ELR (cell line): ENCODE measurements at places on chromosomes 3 and 15.

- peak; percentile 19 for DNase-seq
Observed at GRCh38 chr15:83449937-83450506, 2.9 kb downstream of the SH3GL3 start.

DNA sequence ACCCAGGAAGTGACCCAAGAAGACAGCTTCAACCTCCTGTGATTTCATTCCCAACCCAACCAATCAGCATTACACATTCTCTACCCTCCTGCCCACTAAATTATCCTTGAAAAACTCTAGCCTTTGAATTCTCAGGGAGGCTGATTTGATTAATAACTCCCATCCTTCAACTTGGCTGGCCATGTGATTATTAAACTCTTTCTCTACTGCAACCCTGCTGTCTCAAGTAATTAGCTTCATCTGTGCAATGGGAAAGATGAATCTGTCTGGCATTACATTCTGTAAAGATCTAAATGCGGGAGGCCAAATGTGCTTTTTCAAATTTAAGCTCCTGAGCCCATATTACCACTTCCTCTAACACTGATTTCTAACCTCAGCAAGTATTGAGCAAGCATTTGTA lies 95.9 kb upstream of the STT3B start:
- DNase-seq = no peak

GRCh38 chr15:41571948-41572347 lies 12.9 kb downstream of the TYRO3 start:
- DNase-seq = no peak

GRCh38 chr15:92146511-92147150 lies 247.1 kb upstream of the ST8SIA2 start:
- no peak for DNase-seq

GRCh38 chr3:183298701-183299153 lies 45.7 kb downstream of the B3GNT5 start:
- DNase-seq = peak; percentile 89
